ENCODE measurements at places on chromosomes 13 and 19.

DNA sequence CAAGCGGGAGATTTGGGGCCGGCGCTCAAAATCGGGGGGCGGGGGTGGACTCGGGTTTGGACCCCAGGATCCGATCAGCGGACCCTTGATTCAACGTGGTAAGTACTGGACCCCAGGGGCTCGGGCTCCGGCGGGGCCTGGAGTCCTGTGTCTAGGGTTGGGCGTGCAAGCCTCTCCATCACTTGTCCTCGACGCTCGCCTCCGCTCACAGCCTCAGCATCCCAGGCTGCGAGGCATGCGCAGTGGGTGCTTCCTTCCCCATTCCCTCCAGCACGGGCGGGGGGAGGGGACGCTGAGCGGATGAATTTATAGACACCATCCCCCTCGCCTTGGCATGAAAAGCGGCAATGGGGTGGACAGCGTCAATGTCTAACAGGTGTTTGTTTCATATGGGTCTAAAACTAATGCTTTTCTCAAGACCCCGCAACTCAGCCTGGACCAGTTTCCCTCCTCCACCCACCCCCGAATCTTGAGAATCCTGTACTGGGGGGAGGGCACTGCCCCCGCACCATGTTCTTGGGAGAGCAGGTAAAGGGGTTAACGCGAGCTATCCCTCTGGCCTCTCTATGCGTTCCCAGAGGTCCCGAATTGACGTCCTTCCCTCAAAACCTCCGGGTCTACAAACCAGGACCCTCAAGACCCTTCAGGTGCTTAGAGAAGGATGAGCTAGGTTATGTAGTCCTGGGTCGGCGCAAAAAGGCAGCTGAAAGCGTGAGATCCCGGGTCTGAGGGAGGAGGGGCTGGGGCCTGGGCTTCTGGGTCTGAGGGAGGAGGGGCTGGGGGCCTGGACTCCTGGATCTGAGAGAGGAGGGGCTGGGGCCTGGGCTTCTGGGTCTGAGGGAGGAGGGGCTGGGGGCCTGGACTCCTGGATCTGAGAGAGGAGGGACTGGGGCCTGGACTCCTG is 579 bp downstream of the CPT1C start:
- no peak for DNase-seq

GRCh38 chr13:73158851-73159250 is 100.0 kb downstream of the KLF5 start:
- no peak for DNase-seq

- no peak for DNase-seq
Observed at GRCh38 chr13:111131611-111132010, 16.5 kb downstream of the ARHGEF7 start.

GRCh38 chr13:97471711-97472110 is 37.7 kb downstream of the RAP2A start:
- DNase-seq = no peak

- DNase-seq = no peak
Observed at GRCh38 chr13:67437244-67437643, 207.1 kb upstream of the PCDH9 start.

DNA sequence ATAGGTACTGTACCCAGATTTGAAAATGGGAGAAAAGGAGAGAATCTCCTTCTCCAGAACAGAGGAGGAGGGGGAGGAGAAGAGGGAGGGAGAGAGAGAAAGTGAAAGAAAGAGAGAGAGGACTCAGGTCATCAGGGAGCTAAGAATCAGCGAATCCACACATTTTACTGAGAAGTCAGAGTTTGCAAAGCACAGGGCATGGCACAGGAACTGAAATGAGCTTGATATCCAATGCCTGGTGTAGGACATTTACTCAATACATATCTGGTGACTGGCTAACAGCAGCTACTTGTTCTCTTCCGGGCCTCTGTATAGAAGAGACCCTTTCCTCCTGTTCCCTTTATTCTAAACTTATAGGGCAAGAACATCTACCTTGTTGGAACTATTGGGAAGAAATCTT is 375.1 kb downstream of the KLF5 start:
- DNase-seq = no peak

- peak; percentile 34 for DNase-seq
Observed at GRCh38 chr13:36275190-36276002, 22.2 kb downstream of the CCDC169 start.

- no peak for DNase-seq
Observed at GRCh38 chr13:113210833-113211232, 1.4 kb downstream of the CUL4A start.

GRCh38 chr19:33689868-33690267 is 68.1 kb downstream of the CHST8 start:
- DNase-seq = no peak

Data from NCI-H2081 treated with DMSO at 0.1 percent for 48 hours (cell line).